ENCODE measurements at places on chromosomes 16 and 17. TPM values are rescaled to one million over a fixed set of nuclear protein-coding genes. Genes with fewer than 3 reads are reported as not detected.

Gene FOXO3B
- total RNA-seq = 13.3 TPM

Gene TPPP3
- total RNA-seq = 28.2 TPM

Gene CCDC47
- 66.5 TPM for total RNA-seq

Gene MARVELD3
- total RNA-seq = 4.7 TPM

DNA sequence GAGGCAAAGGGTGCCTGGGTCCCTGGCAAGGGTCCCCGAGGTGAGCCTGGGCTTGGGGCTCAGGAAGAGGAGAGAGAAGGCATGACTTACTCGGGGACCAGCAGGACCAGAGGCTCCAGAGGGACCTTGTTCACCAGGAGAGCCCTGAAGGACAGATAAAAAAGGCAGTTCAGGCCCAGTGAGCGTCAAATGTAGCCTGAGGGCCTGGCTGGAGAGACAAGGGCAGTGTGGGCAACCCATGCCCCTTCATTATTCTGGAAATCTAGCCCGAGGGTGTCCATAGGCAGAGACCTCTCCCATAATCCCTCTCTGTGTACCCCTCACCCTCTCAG lies 14.1 kb downstream of the COL1A1 start:
- DNase-seq = no peak

GRCh38 chr16:17364319-17365210 lies 106.2 kb downstream of the XYLT1 start:
- DNase-seq = no peak

GRCh38 chr17:82215095-82215971 lies 2.7 kb upstream of the CCDC57 start:
- no peak for DNase-seq

DNA sequence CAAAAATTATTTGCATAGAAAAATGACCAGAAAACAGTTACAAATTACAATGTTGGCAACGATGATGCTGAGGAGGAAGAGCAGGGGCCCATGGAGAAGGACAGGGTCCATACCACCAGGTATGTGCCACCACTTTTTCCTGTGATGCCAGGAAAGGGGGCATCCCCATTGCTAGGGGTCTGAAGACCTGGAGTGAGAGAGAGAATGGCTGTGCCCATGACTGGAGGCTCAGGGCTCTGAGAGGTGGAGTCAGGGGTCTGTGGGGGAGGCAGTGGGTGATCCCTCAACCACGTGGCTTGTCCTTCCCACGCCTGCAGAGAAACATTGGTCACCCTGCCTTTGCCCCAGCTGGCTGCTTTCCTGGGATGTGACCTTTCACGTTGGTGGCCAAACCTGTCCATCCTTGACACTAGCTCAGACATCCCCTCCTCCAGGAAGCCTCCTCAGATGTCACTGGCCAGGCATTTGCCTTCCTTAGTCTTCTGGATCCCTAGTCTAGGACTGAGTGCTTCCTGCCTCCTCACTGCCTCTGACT lies 51.4 kb downstream of the SOCS1 start:
- no peak for DNase-seq

- DNase-seq = no peak
These were observed 154.0 kb upstream of the KCNJ16 start for GRCh38 chr17:69921046-69921445.

- no peak for DNase-seq
These were observed at the start of gene GGT6 for GRCh38 chr17:4560421-4560820. GGT6 (minus strand) TSS chr17:4560577; CDS start chr17:4560521, 56 bp downstream.
